ENCODE measurements at places on chromosomes 2 and 18.

DNA sequence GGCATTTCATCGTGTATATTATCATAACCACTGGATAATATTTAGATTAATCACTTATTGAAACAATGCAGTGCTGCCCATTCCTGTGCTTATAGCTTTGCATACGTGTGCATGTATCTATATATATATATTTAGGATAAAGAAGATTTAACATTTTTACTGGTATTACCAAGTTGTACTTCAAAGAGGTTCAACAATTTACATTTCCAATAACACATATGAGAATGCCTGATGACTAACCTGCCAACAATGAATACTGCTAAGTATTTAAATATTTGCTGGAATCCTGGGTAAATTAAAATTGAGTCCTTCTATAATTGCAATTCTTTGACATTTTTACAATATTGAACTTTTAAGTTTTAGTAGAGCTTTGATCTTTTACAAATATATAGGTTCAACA is 111.4 kb downstream of the SLC39A10 start:
- no peak for DNase-seq

DNA sequence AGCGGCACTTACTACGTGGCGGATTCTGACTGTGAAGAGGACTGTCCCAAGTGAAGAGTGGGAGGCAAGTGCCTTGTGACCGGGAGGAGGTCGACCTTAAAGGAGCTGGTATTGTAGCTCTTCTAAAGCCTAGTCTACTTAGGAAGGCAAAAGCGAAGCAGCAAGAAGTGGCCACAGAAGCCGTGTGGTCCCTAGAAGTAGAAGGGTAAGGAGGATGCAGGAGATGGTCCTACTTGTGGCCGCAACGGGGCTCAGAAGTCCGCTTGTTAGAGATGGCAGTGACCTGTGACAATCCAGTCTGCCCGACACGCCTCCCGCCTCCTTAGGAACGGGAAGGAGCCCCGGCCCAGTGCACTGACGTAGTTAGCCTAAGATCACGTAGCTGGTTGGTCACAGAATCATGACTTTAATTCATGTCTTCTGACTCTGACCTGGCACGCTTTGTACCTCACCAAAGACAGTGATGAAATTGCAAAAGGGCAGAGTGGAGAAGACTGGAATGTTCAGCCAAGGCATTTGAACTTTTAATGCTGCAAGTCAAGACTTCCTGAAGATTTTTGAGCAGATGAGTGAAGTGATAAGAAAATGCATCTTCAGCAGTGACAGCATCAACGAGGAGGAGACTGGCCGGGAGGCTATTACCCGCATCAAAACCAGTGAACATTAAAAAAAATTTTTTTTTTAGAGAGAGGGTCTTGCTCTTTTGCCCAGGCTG is 749 bp upstream of the EIF2AK3 start:
- peak; percentile 69 for DNase-seq

- DNase-seq: peak; percentile 67
Measured at GRCh38 chr2:9205963-9206948, at the start of gene ASAP2. Gene ASAP2, plus strand, starts transcription at chr2:9206812. Its CDS starts 293 bp downstream, at chr2:9207105.

DNA sequence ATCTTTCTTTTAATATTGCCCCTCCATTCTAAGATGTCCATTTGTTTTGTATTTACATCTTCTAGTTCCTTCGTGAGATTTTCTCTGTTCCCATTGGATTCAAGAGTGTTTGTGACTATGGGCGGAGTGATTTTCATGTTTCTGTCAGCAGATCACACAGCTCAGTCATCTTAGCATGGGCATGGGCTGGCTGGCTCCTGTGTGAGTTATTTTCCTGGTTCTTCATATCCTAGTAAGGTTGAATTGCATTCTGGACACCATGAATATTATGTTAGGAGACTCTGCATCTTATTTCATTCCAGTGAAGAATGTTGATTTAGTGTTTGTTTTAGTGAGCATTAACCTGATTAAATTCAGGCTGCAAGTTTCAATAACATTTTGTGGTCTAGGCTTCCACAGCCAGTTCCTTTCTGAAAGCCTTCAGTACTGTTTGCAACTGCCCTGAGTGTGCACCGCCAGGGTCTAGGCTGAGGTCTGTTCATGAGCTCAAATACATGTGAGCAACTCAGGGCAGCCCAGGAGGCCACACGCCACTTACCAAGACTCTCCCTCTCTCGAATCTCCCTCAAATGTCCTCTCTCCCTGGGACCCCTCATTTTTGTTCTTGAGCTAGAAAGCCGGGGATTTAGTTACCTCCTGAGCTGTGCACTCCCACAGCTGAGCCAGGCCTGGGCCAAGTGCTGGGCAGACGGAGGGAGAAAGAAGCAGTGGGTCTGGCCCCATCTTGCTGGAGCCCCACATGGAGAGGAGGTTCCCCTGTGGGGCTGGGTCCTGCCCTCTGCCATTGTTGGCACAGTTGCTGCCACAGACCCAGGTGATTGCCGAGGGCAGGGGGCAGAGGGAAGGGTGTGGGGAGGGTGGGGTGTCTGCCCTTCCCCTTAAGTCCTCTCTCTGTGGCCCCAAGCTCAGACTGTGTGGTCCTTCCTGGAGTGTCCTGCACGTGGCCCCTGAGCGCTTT is 145.9 kb downstream of the RTP5 start:
- no peak for DNase-seq

DNA sequence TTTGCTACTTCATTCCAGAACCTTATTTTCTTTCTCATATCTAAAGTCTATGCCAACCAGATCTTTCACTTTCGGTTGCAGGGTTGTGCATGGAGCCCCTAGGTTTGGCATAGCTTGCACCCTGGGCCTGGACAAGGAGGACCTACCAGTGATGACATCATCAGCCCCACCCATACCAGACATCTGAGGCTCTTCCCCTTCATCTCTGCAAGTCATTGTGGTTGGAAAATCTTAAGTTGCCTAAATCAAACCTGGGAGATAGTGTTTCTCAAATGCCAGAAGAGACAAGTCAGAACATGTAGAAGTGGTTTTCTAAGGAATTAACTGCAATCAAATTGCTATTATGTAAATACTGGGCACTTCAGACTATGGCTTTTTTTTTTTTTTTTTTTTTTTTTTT is 363.3 kb downstream of the ZNF516 start:
- no peak for DNase-seq

- DNase-seq: no peak
Measured at GRCh38 chr2:53182601-53183000, 585.0 kb upstream of the CHAC2 start.

- DNase-seq: no peak
Measured at GRCh38 chr2:98438190-98439133, 6.2 kb upstream of the INPP4A start.

- no peak for DNase-seq
Measured at GRCh38 chr2:172753610-172754009, 18.0 kb downstream of the RAPGEF4 start.

GRCh38 chr18:23683671-23684070 is 5.6 kb upstream of the LAMA3 start:
- DNase-seq: no peak

Data from neural crest cell (in vitro differentiated cells).